ENCODE measurements at places on chromosomes 5 and 9.
A peak's percentile ranks its signal among the peaks of the same experiment; 100 is the strongest.

DNA sequence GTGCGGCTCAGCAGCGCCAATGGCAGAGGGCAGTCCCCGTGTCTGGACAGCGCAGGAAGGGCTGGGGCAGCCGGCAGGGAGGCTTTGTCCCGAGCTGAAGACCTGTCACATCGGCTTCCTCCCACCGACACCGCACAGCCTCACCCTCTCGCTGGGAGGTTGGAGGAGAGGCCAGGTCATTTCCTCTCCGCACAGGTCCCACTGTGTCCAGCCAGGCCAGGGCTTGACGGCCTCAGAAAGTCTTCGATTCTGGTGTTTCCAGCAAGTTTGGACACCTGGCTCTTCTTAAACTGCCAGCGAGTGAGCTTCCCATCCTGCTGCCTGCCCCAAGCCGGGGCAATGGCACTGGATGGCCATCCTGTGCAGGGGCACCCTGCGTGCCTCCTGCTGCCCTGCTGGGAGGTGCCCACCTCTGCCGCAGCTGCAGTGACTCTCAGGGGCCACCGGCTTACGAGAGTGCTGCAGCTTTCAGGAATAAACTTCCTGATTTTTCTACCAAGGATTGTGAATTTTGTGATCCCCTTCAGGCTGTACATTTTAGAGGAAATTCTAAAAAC is 33.9 kb downstream of the AHRR start:
- no peak for DNase-seq

GRCh38 chr5:74851684-74852353 is 14.4 kb downstream of the FAM169A start:
- DNase-seq = no peak

GRCh38 chr5:147547730-147548129 is 37.9 kb upstream of the DPYSL3 start:
- DNase-seq = no peak

GRCh38 chr5:152804179-152804578 is 399.1 kb upstream of the NMUR2 start:
- no peak for DNase-seq

DNA sequence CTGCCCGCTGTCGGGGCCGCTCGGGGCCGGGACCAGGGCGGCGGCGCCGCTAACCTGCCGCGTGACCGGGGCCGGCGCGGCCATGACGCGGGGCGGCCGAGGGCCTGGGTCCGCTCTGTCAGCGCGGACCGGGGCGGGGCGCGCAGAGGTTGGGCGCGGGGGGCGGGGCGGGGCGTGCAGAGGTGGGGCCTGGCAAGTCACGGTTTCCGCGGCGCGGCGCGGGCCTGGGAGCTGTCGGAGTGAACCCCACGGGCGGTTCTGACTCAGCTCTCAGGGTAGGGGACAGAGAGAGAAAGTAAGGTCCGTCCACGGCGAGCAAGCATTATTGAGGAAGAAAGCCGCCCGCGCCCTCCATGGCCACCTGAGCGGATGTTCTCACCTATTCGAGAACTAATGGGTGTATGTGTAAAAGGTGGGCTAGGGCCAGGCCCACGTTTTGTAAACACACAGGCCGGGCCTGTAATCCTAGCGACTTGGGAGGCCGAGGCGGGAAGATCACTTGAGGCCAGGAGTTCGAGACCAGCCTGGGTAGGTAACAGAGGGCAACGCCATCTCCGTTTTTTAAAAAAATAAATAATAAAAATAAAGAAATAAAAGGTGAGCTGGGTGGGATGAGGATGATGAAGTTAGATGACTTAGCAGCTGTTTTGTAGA is at the start of gene PRXL2C:
Gene PRXL2C (minus strand): TSS at position 120 of the 654 bp plus-strand sequence. CDS start 36 bp downstream, at position 84.
- peak; percentile 85 for DNase-seq
